BJ (cell line): ENCODE measurements at places on chromosomes 4 and X.

GRCh38 chrX:50768801-50769200 is 45.2 kb downstream of the SHROOM4 start:
- no peak for DNase-seq

DNA sequence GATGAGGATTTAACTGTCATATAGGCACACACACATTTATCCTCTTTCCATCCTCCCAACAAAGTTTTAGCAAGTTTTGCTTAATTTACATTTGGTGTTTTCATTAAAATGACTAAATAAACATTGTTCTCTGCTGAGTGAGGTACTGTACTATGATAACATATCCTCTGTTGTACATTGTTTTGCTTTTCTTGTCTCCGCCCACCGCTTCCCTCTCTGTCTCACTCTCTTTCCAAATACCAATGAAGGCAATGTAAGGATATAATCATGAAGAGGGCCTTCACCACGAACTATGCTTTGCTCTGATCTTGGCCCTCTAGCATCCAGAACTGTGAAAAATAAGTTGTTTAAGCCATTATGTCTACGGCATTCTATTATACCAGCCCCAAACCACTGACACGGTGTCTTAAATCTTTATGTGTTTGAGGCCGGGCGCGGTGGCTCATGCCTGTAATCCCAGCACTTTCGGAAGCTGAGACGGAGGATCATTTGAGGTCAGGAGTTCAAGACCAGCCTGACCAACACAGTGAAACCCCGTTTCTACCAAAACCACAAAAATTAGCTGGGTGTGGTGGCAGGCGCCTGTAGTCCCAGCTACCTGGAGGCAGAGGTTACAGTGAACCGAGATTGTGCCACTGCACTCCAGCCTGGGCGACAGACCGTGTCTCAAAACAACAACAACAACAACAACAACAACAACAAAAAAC is 65.3 kb downstream of the HPRT1 start:
- DNase-seq: no peak

GRCh38 chr4:185110375-185110823 is 32.7 kb upstream of the SLC25A4 start:
- DNase-seq: no peak

- no peak for DNase-seq
Measured at GRCh38 chr4:73252001-73252400, 6.6 kb downstream of the ANKRD17 start.

DNA sequence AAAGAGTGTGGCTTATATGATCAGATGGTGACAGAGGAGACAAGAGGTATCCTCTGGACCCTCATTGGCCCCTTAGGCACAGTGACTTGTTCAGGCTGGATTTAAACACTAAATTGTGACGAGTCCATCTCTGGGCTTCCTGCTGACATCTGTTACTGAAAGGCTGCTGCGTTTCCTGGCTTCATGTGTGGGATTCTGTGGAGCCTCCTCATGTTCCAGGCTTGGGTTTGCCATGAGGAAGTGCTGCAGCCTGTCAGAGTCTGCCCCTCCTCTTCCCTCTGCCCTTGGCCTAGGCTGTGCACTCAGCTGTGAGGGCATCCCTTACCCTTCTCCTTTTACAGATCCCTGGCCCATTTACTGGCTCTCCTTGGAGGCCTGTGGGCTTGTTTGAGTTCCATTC is 159.1 kb upstream of the TTC29 start:
- no peak for DNase-seq

GRCh38 chr4:186149872-186150271 is 41.5 kb upstream of the CYP4V2 start:
- no peak for DNase-seq

DNA sequence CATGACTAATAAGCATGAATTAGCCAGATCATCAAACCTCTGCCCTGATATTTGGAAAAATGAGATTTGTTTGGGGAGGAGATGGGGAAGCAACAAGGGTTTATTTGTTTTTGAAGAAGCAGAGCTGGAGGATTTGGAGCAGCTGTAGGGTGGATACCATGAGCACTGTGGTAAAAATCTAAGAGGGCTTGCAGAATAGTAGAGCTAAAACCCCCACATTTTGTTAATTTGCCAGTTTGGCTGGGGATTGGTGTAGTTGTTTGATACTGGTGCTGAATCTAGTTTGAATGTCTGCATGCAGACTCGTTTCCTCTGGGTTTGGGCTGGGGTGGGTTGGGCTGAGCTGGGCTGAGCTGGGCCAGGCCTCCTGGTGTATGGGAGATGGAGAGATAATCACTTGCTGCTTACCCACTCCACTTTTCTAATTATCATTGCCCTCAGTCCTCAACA is 43.7 kb downstream of the SMAD1 start:
- DNase-seq: no peak

DNA sequence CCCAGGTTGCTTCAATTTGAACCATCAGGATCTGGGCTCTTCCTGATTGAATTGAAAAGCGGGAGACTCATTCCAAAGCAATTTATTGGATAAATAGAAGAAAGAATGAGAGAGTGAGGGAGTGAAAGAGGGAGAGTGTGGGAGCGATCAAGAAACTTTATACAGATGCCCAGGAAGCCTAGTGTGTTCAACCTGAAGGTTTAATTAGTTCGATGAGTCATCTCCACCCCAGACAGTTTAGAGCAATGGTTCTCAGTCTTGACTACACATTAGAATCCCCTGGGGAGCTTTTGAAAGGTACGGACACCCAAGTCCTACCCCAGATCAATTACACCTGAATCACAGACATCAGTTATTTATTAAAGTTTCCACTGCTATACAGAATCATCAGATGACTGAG is 61.5 kb downstream of the GEMIN8 start:
- no peak for DNase-seq

- no peak for DNase-seq
Measured at GRCh38 chr4:38275331-38276100, 315.3 kb downstream of the PTTG2 start.

DNA sequence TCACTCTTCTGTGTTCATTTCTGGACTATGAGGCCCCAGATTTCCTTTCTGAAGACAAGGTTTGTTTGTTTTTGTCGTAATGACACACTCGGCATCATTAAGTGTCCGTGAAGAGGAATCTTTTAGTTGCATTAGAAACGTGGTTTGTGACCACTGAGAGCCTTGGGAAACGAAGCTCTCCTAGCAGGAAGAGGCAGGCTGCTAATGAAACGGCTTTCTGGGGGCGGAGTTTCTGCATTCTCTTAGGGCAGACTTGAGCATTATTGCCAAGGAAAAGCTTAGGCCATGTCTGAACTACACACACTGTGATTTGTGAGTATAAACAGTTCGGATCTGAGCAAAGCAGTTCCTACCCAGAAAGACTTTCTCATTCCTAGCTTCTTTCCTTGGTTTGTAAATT is 64.0 kb downstream of the SOX3 start:
- no peak for DNase-seq
